BE2C (cell line): ENCODE measurements at places on chromosomes 13 and 19.

DNA sequence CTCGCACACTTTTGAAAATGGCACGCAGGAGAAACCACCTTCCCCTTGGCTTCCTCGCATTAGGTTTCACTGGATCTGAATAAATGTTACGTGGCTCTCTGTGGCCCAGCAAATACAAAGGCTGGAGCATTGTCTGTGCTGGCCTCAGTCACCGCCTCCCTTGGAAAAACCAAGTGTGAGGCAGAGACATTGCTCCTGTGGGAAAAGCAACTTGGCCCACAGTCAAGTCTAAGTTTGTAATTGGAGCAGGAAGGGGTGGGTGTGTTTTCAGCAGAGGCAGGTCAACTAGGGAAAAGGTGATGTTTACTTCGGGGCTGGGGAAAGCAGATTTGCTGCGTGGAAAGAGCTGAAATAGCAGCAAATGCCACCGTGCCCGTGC, 101.6 kb downstream of the IRS2 start:
- peak; percentile 31 for DNase-seq

- no peak for DNase-seq
Observed at GRCh38 chr19:56601375-56601774, 6.3 kb downstream of the ZNF71 start.

- DNase-seq: no peak
Observed at GRCh38 chr13:102944821-102945220, 99.0 kb downstream of the ERCC5 start.

- DNase-seq: no peak
Observed at GRCh38 chr19:14474827-14475226, 327 bp downstream of the PTGER1 start.

- no peak for DNase-seq
Observed at GRCh38 chr19:13807421-13808021, 12.3 kb downstream of the ZSWIM4 start.

- DNase-seq: no peak
Observed at GRCh38 chr13:25429466-25429865, 57.7 kb downstream of the ATP8A2 start.

DNA sequence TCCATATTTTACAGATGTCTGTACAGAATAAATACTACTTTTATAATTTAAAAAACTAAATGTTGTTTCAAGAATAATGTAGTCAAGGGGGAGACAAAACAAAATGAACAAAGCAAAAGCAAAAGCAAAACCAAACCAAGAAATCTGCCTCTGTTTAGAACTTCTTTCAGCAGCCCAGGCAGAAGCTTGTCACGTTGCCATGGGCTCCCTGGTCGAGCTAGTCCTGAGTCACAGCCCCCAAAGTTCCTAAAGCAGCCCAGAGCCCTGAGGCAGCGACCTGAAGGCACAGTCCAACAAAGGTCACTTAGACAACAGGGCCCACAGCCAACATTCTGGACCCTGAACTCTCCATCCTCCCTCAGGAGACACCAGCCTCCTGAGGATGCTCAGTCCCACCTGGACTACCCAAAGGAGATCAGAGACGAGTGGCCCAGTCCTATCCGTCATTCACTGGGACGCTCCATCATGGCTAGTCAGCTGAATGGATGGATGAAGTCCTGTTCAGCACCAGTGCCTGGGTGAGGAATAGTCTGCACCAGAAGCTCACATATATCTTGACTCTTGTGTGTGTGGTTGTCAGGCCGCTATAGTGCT, 41.7 kb downstream of the SIAH3 start:
- DNase-seq: no peak

GRCh38 chr13:20658451-20659040, 45.0 kb upstream of the IL17D start:
- DNase-seq: no peak

- peak; percentile 51 for DNase-seq
Observed at GRCh38 chr19:45200568-45200967, 22.0 kb downstream of the BLOC1S3 start.

DNA sequence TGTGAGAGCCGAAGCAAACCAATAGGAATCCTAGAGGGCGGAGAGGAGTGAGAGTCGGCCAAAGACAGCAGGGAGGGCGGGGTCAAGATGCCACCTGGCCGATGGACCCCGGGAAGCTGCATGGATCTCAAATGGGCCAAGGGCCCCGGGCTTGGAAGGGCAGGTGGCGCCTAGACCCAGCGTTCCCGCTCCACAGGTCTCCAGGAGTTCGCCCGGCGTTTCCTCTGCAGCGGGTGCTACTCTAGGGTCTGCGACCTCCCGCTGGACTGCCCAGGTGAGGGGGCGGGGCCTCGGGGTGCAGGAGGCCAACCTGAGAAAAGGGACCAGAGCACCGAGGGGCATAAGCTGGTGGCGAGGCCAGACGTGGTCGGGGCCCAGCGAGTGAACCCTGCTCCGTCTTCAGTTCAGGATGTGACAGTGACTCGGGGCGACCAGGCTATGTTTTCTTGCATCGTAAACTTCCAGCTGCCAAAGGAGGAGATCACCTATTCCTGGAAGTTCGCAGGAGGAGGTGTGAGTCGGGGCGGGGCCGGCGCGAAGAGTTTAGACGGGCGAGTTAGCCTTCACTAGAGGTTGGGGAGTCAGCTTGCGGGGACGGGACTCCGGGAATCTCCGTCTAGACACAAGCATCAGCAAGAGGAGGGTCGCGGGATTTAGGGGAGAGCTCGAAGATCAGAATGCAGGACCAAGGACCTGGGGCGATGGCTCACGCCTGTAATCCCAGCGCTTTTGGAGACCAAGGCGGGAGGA, 9.9 kb downstream of the SPACA6 start:
- no peak for DNase-seq

DNA sequence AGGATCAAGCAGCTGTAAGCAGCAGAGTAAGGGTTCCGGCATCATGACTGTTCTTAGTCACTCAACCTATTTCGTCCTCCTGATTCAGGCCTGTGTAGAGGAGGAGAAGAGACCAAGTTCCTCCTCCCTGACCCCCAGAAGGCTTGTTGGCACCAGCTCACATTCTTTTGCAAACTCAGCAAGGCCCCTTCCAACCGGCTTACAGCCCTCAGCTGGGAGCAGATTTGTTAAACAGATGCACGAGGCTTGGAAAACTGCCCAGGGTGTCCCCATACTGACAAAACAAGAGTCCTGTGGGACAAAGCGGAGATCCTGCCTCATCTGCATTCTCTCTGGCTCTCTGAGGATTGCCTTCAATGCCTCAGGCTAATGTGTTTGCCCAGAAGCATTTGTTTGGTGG, 113.2 kb upstream of the SOX21 start:
- no peak for DNase-seq

DNA sequence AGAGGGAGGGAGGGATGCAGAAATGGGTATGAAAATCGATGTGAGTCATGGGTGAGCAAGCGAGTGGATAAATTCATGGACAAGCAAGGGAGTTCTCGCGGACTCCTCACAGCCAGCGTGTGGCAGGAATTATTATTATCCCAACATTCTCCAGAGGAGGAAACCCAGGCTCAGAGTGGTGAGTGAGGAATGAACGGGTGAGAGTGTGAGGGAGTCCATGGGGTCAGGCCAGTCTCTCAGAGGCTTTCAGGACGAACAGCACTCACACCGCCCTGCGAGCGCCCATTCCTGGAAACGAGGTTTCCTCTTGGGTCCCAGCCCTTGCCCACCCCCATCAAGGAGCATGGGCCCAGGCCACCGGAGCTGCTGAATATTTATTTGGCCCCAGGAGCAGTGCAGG, 6.3 kb upstream of the DNAAF3 start:
- DNase-seq: no peak

DNA sequence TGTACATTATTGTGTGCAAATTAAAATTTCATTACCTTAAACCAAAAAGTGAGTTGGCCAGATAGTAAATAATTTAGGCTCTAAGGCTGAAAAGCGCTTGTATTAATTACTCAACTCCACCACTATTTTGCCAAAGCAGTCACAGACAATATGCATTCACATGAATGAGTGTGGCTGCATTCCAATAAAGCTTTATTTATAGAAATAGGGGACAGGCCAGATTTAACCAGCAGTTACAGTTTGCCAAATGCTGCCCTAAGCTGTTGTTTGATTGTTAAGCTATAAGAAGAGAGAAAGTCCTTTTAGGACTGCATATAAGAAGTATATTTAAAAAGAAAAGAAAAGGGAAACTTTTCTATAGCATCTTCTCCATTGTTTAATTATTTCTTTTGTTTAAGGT, 342.6 kb downstream of the ITGBL1 start:
- no peak for DNase-seq

GRCh38 chr19:16319481-16319880, 5.1 kb upstream of the KLF2 start:
- no peak for DNase-seq

DNA sequence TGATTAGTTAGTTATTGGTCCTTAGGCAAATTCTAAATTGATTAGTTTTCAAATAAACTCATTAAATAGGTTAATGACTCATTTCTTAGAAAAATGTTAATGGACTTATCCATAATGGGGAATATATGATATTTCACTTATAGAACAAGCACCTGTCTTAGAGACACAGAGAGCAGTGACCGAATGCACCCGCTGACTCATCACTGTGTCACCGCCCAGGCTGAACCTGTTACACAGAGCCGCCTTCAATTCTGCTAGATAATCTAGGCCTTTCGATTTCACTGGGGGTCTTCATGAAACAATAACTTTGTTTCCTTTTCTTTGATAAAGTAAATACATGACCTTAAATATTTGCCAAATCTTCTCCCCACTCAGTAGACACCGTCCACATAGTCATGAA, 13.1 kb downstream of the IRS2 start:
- no peak for DNase-seq

GRCh38 chr19:28899703-28900102, 313.2 kb downstream of the UQCRFS1 start:
- no peak for DNase-seq

- no peak for DNase-seq
Observed at GRCh38 chr13:30976025-30976424, 43.6 kb downstream of the TEX26 start.

DNA sequence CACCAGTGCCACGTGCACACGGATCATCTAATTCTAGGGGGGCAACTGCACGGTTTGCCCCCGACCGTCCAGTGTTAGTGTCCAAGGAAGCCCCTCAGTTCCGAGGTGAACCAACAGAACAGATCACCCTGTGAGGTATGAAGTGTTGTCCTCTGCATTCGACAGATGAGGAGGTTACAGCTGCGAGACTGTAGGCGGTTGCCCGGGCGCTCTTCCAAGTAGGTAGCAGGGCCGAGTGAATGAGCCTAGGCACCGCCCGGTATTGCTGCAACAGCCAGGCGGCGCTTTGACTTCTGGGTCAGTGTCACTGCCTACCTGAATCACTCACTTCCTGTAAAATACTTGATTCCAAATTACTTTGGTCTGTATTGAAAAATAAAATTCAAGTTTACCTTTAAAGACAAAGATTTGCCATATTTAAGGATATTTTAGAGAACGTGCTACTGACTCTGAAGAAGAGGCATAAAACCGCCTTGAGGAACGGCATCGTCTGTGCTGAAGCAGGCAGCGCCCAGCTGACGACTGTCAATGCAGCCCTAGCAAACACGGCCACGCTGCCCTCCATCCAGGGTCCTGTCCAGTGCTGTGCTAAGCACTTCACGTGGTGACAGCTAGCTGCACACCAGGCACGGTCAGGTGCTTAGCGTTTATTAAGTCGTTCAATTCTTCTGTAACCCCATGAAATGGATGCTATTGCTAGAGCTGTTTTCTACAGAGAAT, 19.3 kb upstream of the RASA3 start:
- no peak for DNase-seq

GRCh38 chr19:18644196-18645034, 7.6 kb downstream of the KLHL26 start:
- no peak for DNase-seq

- no peak for DNase-seq
Observed at GRCh38 chr19:1384478-1385110, 887 bp downstream of the NDUFS7 start.

DNA sequence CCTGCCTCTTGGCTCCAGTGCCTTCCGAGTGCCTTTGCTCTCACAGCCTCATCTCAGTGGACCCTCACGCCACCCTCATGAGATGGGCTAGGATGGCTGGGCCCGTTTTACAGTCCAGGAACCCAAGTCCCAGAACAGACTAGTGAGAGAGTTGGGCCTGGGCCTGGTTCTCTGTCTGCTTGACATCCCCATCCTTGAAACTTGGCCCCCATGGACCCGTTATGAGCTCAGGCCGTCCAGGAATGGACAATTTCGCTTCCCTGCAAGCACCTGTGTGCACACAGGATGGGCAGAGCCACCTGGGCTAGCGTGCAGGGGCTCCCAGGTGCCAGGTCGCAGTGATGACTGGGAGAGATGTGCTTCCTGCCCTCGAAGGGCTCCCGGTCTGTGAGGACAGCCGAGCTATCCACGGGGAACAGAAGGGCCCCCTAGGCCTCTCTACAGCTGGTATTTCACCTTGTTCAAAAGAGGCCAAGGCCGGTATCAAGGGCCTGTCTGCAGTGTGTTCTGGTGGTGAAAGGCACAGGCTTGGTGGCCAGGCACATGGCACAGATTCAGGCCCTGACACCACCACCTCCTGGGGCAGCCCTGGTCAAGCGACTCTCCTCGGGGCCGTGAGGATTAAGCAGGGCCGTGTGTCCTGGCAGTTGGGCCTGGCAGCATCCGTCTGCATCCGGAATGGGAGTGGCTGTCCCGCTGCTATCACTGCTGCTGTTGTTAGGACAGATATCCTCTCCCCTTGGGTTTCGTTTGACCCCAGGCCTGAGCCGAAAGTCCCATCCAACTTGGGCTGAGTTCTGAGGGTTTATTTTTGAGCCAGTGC, 38.9 kb downstream of the CAPN12 start:
- no peak for DNase-seq

- DNase-seq: no peak
Observed at GRCh38 chr19:12946731-12947496, 1.3 kb downstream of the RAD23A start.

DNA sequence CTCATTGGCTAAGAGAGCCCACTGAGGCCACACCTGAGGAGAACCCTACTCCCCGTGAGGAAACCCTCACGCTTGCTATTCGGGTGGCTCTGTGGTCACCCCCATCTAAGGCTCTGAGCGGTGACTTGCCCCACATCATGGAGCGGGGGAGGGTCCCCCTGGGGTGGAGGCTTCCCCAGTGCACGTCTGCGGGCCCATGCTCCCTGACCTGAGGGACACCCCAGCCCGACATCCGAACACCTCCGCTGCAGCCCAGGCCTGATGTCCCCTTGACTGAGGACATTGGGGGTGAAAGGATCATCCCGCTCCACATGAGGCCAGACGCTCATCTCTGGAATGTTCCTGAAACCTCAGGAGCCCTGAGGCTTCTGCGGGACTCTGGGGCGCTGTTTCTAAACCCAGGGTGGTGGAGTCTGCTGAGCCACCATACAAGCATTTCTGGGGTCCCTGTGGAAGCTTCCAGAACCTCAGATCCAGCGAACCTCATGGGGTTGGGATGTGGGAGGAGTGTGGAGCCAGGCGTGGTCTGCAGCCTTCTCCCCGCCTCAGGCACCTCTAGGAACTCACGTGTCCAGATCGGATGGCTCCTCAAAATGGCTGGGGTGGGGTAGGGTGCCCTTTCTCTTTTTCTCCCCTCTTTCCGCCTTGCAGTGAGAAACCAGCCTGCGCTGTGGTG, 19.9 kb downstream of the TMED1 start:
- no peak for DNase-seq

- DNase-seq: no peak
Observed at GRCh38 chr13:73667756-73668155, 466.4 kb downstream of the KLF12 start.

- no peak for DNase-seq
Observed at GRCh38 chr13:32212421-32212820, 102.7 kb downstream of the ZAR1L start.
